ENCODE measurements at places on chromosomes 7 and 10. TPM values are rescaled to one million over a fixed set of nuclear protein-coding genes. Genes with fewer than 3 reads are reported as not detected.

DNA sequence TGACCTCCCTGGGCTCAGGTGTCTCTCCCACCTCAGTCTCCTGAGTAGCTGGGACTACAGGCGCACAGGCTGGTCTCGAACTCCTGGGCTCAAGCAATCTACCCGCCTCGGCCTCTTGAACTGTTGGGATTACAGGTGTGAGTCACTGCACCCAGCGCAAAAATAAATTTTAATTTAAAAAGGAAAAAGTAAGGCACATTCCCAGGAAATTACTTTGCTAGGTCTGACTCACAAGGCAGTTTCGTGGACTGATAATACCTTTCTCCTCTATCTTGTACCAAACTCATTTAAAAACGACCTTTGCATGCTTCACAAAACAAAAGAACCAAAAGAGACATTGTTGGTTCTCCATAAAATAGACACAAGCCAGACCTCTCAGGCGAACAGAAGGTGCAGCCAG is 29.7 kb downstream of the PARP12 start:
- no peak for DNase-seq

- DNase-seq: no peak
Measured at GRCh38 chr10:114024876-114025610, 18.6 kb upstream of the ADRB1 start.

DNA sequence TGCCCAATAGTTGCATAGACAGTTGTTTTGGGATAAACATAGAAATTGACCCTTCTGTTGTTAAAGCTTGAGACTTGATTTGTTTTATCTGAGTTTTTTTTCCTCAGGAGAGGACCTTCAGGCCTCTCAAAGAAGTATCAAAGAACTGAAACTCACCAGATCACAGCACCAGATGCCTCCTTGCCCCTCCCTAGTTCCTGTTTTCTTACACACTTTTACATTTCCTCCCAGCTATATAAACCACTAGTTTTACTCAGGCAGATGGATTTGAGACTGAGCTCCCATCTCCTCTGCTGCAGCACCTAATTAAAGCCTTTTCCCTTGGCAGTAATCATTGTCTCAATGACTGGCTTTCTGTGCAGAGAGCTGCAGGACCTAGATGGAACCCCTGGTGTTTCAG is 150.6 kb upstream of the NRG3 start:
- DNase-seq: no peak

DNA sequence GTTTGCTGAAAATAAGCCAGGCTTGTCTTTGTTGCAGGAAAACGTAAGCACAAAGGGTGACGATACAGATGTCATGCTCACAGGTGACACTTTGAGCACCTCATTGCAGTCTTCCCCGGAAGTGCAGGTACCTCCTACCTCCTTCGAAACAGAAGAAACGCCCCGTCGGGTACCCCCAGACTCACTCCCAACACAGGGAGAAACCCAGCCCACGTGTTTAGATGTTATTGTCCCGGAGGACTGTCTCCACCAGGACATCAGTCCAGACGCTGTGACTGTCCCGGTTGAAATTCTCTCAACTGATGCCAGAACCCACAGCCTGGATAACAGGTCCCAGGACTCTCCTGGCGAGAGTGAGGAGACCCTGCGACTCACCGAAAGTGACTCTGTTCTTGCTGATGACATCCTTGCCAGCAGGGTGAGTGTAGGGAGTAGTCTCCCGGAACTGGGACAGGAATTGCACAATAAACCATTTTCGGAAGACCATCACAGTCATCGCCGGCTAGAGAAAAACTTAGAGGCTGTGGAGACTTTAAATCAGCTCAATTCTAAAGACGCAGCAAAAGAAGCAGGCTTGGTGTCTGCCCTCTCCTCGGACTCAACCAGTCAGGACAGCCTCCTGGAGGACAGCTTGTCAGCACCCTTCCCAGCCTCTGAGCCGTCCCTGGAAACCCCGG is 18.3 kb upstream of the BHLHA15 start:
- no peak for DNase-seq

DNA sequence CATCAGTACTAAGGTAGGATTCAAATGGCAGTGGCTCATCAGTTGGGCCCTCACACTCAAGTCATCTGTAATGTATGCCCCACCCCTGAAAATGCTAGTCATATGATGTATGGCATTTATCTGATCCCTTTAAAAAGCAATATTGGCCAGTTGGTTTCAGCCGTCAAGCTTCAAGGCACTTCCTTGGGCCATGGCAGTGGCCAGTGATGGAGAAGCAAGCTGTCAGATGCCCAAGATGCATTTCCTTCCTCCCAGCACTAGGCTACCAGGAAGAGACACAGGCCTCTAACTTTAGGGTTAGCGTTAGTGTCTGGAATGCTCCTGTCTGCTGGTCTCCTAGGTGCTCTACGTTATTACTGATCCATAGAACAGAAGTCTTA is 64.1 kb downstream of the PIK3AP1 start:
- DNase-seq: no peak

Gene SEMA3C
- polyA plus RNA-seq: 36.1 TPM

GRCh38 chr7:81111358-81111757 is 192.5 kb upstream of the SEMA3C start:
- DNase-seq: no peak

GRCh38 chr7:130822642-130823041 is 88.6 kb upstream of the KLF14 start:
- no peak for DNase-seq

Gene CYP26A1
- polyA plus RNA-seq: 0.11 TPM

Gene RELN
- polyA plus RNA-seq: 8.3 TPM

All from left renal cortex interstitium (tissue), 4 donors.